Activated effector memory CD4-positive, alpha-beta T cell treated with Interleukin-2 at 50 U/mL for 16 hours (primary cell): ENCODE measurements at places on chromosomes 4 and X.

DNA sequence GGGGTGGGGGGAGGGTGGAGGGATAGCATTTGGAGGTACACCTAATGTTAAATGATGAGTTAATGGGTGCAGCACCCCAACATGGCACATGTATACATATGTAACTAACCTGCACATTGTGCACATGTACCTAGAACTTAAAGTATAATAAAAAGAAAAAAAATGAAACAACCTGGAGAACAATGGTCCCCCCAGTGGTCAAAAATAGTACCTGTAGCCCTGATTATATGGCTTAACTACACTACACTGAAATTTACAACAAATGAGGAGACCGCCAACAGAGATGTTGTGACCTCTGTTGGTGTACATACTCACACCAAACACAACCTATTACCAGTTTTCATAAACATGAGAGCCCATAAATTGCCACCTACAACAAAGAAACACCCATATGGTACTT is 7.3 kb upstream of the MAGEE1 start:
- DNase-seq = no peak

DNA sequence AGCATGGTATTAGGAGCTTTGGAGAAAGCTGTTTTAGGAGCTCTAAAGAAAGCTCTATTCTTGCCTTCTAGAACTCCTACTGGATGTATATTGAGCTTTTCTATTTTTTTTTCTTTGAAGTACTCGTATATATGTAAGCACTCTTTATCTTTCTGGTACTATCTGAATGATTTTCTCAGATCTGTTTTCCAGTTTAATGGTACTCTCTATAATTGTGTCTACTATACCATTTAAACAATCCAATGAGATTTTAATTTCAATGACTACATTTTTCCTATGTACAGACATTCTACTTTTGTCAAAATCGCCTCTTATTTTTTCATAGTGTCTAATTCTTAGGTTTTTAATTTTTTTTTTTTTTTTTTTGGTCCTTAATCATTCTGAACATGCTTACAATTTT is 328.1 kb downstream of the DCTD start:
- no peak for DNase-seq

- no peak for DNase-seq
Measured at GRCh38 chr4:46124773-46125413, 1.0 kb upstream of the GABRG1 start.

GRCh38 chrX:19836337-19836736 is 51.1 kb downstream of the SH3KBP1 start:
- DNase-seq = no peak
